ENCODE measurements at places on chromosomes 7 and 10. TPM values are rescaled to one million over a fixed set of nuclear protein-coding genes. Genes with fewer than 3 reads are reported as not detected.
A peak's percentile ranks its signal among the peaks of the same experiment; 100 is the strongest.

- no peak overlapping the region for H3K27ac ChIP-seq
- DNase-seq: no peak
- peaks cover 34% of the 10 kb centered on the region for H3K4me1 ChIP-seq
- H3K36me3 ChIP-seq: no peaks in the 10 kb centered on the region
Observed at GRCh38 chr7:47188136-47188535, 393.8 kb downstream of the TNS3 start.

DNA sequence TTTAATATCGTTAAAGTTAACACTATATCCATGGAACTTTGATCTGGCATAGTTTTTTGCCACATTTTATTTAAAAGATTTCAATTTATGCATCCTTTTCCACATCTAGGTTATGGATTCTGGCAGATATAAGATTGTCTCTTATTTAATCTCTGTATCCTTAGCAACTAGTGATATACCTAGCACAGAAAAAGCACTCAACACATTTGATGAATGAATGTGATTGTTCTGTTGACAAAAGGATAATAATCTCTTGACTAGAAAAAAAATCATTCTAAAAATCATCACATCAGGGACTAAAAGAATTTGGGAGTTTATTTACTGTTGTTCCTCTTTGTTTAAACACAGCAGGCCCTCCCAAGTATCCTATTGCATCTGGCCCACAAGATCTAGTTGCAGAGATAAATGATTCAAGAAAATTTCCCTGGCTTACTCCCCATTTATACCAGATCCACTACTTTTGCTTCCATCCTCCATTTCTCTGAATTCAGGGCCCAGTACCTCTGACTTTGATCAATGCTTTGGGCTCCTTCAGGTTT, 84.0 kb upstream of the C1GALT1 start:
- H3K27ac ChIP-seq: no peak overlapping the region
- no peak for DNase-seq
- H3K36me3 ChIP-seq: no peaks in the 10 kb centered on the region
- H3K4me1 ChIP-seq: peaks cover 7% of the 10 kb centered on the region

Gene PODXL
- total RNA-seq: 23.2 TPM

Gene DKK1
- total RNA-seq: 0.66 TPM

DNA sequence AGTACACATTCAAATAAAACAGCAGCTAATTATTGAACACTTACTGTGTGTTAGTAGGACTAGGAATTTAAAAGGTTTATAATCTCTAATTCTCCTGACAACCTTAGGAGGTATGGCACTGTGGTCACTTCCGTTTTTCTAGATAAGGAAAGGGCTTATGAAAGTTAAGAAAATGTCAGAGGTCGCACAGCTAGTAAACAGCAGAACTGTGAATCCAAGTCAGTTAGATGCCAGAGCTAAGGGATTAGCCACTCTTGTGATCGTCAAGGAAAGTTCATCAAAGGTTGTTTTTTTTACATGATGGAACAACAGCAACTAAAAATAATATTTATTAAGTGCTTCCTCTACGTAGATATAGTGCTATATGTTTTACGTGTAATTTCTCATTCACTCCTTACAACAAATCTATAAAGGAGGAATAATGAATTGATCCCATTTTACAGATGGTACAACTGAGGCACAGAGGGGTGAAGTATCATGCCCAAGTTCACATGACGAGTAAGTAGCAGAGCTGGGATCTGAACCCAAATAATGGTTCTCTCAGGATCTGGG, 84.9 kb downstream of the NAMPT start:
- no peak for DNase-seq
- H3K27ac ChIP-seq: no peak overlapping the region
- no peaks in the 10 kb centered on the region for H3K36me3 ChIP-seq
- H3K4me3 ChIP-seq: no peak overlapping the region

Gene SPRN
- total RNA-seq: 1.1 TPM

DNA sequence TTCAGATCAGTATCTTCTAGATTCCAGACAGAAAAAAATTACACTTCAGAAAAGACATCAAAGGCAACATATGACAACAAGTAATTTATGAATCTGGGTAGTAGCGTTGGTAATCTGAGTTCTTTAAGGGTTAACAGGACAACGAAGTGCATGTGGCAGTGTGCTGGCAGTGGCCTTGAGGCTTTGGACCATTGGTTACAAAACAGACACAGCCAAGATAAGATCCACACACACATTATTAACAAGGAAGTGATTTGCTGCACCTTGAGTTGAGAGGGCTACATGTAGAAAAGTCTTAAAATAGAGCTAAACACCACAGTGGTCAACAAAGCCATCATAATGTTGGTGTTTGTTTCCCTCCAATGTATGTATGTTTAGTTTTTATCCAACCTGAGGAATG, 40.6 kb downstream of the AKR1D1 start:
- H3K4me3 ChIP-seq: no peak overlapping the region
- H3K27ac ChIP-seq: no peak overlapping the region
- no peaks in the 10 kb centered on the region for H3K36me3 ChIP-seq

DNA sequence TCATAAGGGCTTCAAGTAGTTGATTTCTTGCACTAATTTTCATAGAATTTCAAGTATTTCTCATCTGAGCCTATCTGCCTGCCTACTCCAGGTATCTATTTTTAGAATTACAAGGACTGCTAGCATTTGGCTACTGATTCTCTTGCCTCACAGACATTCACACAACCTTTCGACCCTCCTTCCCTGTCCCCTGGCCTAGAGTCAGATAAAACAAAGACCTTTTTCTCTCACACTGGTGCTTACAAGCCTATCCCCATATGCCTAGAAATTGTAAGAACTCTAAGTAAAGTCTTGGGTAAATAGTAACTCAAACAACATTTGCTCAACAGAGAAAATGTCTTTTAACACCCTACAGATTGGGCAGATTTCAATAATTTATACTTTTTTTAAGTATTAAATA, 6.3 kb downstream of the GPAM start:
- H3K4me3 ChIP-seq: no peak overlapping the region
- H3K27me3 ChIP-seq: no peaks in the 10 kb centered on the region
- no peak overlapping the region for H3K27ac ChIP-seq
- peaks cover 26% of the 10 kb centered on the region for H3K36me3 ChIP-seq
- no peaks in the 10 kb centered on the region for H3K4me1 ChIP-seq

Gene COL1A2
- total RNA-seq: 1,047 TPM

Gene LGI1
- 3.2 TPM for total RNA-seq

Gene ADRB1
- total RNA-seq: 1.5 TPM

Gene PIK3CG
- total RNA-seq: 6.4 TPM

DNA sequence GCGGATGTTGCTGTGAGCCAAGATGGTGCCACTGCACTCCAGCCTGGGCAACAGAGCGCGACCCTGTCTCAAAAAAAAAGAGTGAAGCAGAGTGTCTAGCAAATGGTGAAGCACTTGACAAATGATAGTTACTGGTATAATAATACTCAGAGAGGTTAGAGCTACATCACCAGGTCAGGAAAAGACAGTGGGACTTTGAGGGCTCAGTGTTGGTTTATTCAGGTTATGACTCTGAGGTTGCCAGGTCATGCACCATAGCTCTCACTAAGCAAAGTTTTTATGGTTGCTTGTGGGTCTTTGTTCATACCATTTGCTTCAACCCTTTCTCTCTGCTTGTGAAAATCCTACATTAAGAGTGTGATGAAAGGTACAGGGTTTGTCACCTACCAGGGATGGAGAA, 13.6 kb downstream of the MRPS33 start:
- H3K27me3 ChIP-seq: no peaks in the 10 kb centered on the region
- DNase-seq: no peak
- H3K27ac ChIP-seq: no peak overlapping the region
- H3K4me1 ChIP-seq: no peaks in the 10 kb centered on the region
- H3K4me3 ChIP-seq: no peak overlapping the region
- H3K36me3 ChIP-seq: peaks cover 12% of the 10 kb centered on the region

Gene DGKI
- total RNA-seq: 7.6 TPM

DNA sequence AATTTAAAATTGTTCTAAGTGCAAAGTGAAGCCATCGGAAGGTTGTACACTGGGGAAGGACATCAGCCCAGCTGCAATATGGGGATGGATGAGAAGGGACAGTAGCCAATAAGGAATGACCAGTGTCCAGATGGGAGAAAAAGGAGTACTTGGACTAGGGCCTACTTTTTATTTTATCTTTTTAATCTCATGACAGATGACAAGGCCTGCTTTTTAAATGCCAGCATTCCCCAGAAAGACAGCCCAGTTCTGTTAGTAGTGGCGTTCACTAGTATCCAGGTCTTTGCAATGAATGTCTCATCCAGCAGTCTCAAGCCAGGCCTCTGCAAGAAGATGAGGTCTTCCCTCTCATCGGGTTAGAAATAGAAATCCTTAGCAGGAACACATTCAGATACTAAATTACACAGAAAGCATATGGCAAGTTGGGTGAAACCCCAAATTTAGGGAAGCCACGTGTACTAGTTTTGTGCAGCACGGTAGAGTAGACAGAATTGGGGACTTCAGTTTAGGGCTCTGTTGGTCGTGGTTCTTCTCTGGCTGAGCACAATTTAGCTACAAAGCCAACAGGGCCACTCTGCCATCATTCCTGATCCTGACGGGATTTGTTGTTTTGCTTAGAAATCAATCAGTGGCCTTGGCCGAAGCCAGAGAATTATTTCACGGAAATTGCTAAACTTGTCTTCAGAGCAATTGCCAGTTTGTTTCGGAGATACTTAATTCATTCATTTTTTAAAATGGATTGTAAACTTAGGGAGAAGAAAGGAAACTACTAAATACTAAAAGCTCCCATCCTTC, 227.8 kb downstream of the ARHGAP21 start:
- H3K27ac ChIP-seq: no peak overlapping the region
- no peaks in the 10 kb centered on the region for H3K36me3 ChIP-seq
- H3K4me1 ChIP-seq: no peaks in the 10 kb centered on the region
- H3K27me3 ChIP-seq: no peaks in the 10 kb centered on the region

DNA sequence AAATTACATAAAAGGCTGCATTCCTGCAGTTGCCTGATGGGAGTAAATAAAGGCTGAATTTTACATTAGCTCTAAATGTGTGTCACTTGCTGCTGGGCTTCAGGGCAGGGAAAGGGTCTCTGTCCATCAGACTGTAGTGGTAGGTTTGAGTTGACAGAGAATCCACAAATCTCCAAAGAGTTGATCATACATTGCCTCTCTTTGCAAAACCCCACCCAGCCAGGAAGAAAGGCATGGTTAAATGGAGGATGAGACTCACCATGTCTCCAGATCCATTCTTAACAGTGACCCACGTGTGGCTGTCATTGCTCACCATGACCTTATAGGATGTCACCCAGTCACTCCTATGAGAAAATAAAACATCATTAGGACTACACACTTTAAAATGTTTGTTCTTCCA, 92.8 kb downstream of the CPXM2 start:
- H3K4me1 ChIP-seq: peaks cover 17% of the 10 kb centered on the region
- no peak overlapping the region for H3K4me3 ChIP-seq
- peak overlapping the region; percentile 80 for H3K27ac ChIP-seq
- no peak for DNase-seq
- peaks cover 3% of the 10 kb centered on the region for H3K36me3 ChIP-seq

DNA sequence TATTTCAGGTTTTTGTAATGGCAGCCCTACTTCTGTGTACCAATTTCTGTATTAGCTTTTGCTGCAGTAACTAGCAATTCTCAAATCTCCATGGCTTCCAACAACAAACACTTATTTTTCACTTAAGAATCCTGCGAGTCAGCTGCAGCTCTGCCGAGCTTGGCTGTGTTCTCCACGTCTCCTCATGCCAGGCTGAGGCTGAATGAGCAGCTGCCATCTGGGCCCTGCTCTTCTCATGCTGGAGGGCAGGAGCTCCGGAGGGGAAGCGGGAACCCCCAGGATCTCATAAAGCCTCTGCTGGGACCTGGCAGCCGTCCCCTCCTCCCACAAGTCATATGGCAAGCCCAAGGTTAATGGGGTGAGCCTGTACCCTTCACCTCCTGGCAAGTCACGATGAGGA, 591.1 kb downstream of the SDK1 start:
- no peaks in the 10 kb centered on the region for H3K36me3 ChIP-seq
- no peak for DNase-seq
- H3K27me3 ChIP-seq: no peaks in the 10 kb centered on the region
- no peak overlapping the region for H3K4me3 ChIP-seq
- H3K27ac ChIP-seq: no peak overlapping the region

- peak; percentile 92 for DNase-seq
- H3K4me1 ChIP-seq: peaks cover 62% of the 10 kb centered on the region
- no peak overlapping the region for H3K4me3 ChIP-seq
- peak overlapping the region; percentile 59 for H3K27ac ChIP-seq
Observed at GRCh38 chr10:119281581-119282071, 74.3 kb downstream of the GRK5 start.

- H3K27ac ChIP-seq: no peak overlapping the region
- H3K27me3 ChIP-seq: no peaks in the 10 kb centered on the region
- H3K36me3 ChIP-seq: no peaks in the 10 kb centered on the region
- no peak for DNase-seq
Observed at GRCh38 chr7:43535810-43536585, 46.9 kb upstream of the STK17A start.

DNA sequence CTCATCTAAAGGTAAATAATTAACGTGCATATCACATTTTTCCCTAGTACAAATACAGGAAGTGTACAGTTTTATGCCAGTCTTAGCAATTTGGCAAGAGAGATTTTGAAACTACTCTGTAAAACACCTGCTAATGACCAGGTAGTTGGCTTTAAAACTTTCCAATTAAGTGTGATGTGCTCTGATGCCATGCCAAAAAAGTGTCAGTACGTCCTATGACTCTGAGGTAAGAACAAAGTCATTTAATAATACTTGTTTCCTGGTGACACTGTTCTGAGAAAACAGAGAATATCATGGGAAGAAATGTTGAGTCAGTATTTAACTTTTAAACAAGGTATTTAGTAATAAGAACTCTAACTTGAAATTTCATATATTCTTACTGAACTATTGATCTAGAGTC, 9.6 kb downstream of the PDZD8 start:
- no peaks in the 10 kb centered on the region for H3K27me3 ChIP-seq
- H3K4me3 ChIP-seq: no peak overlapping the region
- H3K4me1 ChIP-seq: peaks cover 51% of the 10 kb centered on the region
- H3K27ac ChIP-seq: no peak overlapping the region

DNA sequence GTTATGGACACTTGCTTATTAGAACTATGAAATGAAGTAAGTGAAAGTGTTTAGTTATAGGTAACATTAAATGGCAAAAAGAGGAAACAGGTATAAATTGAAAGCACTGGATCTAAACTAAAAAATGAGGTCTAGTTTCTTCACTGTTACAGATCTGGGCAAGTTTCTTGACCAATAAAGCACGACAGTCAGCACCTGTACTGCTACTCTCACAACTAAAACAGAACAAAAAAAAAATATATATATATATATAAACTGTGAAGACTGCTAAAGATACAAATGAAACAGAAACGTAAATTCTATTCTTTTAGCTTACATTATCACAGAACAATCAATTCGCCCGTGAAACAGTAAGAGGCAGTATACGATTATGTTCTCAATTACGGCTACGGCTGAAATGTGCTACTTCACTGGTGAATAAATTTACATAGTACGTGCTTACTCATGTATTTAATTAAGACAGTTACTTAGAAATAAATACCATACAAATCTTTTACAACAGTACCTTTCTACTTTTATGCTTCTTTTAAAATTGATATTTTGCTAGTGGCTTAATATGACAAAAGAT, 4.2 kb downstream of the AHR start:
- H3K36me3 ChIP-seq: no peaks in the 10 kb centered on the region
- peak overlapping the region; percentile 97 for H3K4me3 ChIP-seq
- DNase-seq: no peak
- H3K27ac ChIP-seq: no peak overlapping the region
- peaks cover 33% of the 10 kb centered on the region for H3K4me1 ChIP-seq

Gene EVX1
- total RNA-seq: not detected
